Breast epithelium (tissue), 4 donors: ENCODE measurements at places on chromosomes 7 and 10. TPM values are rescaled to one million over a fixed set of nuclear protein-coding genes. Genes with fewer than 3 reads are reported as not detected.

The NRCAM gene
- total RNA-seq = 3.3 TPM

The TDRD1 gene
- total RNA-seq = under 0.01 TPM

The GIMAP7 gene
- 15.7 TPM for total RNA-seq

The KCNIP2 gene
- 90.4 TPM for total RNA-seq

- H3K4me3 ChIP-seq = no peak overlapping the region
- no peaks in the 10 kb centered on the region for H3K27me3 ChIP-seq
These were observed 88.4 kb upstream of the RHEB start for GRCh38 chr7:151608031-151608551.

- no peaks in the 10 kb centered on the region for H3K4me1 ChIP-seq
- no peak overlapping the region for H3K4me3 ChIP-seq
- no peaks in the 10 kb centered on the region for H3K36me3 ChIP-seq
- DNase-seq = no peak
- no peaks in the 10 kb centered on the region for H3K27me3 ChIP-seq
- H3K27ac ChIP-seq = no peak overlapping the region
These were observed 82.3 kb downstream of the ZEB1 start for GRCh38 chr10:31401287-31401686.

- H3K27me3 ChIP-seq = no peaks in the 10 kb centered on the region
- no peaks in the 10 kb centered on the region for H3K4me1 ChIP-seq
These were observed 172.9 kb downstream of the LRRC4 start for GRCh38 chr7:127858091-127858914.

- no peak overlapping the region for H3K27ac ChIP-seq
- no peaks in the 10 kb centered on the region for H3K36me3 ChIP-seq
- no peaks in the 10 kb centered on the region for H3K4me1 ChIP-seq
- no peak for DNase-seq
These were observed 10.4 kb downstream of the VCL start for GRCh38 chr10:74008212-74008731.
